ENCODE measurements at places on chromosomes 7 and 10.

DNA sequence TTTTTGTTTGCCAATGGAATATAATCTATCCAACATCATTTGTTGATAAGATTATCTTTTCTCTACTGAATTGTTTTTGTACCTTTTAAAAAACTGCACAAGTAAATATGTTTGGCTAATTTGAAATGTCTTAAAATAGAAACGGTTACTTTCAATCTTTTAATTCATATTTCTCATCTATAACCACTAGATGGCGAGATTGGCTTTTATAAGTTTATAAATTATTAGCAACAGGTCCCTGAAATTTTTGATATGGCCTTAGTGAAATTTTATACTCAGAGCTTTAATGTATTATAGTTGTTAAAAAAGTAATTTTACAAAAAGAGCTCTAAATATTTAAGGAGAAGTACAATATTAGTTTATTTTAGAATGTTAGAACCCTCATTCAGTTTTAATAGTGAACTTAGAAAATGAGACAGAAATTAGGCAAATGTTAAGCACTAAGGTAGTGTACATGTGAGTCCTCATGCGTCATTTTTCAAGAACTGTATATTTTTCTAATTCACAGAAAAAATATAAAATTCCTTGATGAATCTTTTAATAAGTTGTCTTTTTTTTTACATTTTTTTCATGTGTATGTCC lies 592.5 kb downstream of the ARL4A start:
- DNase-seq, result no peak

GRCh38 chr7:36277249-36277542 lies 112.5 kb upstream of the ANLN start:
- no peak for DNase-seq

- DNase-seq, result no peak
Observed at GRCh38 chr10:127880557-127880956, 12.2 kb downstream of the CLRN3 start.

DNA sequence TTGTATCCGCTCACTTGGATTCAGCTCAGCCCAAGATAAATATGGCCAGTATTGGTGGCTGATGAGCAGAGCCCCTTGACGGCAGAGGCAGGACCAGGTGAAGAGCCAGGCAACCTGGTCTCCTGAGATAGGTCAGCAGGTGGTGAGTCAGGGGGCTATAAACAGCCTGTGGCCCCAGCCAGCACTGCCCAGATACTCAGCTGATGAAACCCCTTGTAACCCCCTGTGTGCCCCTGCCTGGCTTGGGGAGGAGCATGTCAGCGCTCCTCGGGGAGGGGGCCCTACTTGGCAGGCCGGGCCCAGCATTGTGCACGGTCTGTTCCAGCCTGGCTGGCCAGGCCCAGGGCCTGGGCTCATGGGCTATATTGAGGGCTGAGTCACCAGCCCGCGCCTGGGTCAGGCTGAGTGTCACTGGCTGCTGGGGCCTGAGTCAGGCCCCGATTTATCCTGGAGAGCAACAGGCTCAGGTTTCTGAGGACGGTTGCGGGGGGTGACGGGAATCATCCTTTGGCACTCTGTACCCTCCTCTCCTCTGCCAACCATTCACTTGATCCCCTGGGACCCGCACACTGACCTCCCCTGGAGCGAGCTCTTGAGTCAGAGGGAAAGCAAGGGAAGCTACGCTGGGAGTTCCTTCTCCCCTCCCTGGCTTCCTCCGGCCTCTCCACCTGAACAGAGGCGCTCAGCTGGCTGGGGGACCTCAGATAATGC lies 2.8 kb upstream of the FLNC start:
- peak; percentile 40 for DNase-seq

DNA sequence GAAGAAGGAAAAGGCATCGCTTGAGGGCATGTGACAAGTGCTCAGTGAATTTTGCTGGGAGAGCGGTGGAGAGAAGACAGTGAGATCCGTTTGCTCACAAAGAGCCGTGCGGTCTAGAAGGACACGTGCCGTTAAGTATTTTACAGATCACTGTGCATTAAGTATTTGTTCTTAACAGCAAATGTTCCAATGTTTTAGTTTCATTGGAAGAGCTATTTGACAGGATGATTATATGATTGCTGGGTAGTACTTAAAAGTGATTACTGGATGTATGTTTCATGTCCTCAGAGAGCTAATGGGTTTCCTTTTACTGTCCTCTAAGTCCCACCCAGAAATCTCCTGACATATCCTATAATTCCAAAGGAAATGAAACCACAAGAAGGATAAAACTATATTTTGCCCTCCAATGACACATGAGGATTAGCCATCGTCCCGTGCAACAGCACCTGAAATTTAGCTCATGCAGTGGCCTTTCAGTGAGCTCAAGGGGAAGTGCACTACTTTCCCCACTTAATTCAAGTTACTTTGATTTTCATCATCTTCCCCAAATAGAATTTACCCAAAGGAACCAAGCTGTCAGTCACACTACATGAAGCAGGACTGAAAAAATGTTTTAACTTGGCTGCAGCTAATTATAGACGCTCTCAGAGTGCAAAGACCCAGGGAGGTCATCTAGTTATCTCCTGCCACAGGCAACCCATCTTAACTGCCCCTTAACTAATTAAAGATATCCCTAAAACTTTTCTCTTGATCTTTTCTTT lies 80.3 kb downstream of the KLF6 start:
- DNase-seq, result no peak

GRCh38 chr10:122307669-122308416 lies 36.7 kb downstream of the BTBD16 start:
- DNase-seq, result peak; percentile 92

- DNase-seq, result peak; percentile 90
Observed at GRCh38 chr7:140062528-140063299, at the start of gene PARP12. Gene PARP12, minus strand, starts transcription at chr7:140062951. Its CDS starts 104 bp downstream, at chr7:140062847.

- DNase-seq, result no peak
Observed at GRCh38 chr10:129334266-129334665, 132.8 kb upstream of the MGMT start.

GRCh38 chr7:155770241-155770640 lies 42.0 kb downstream of the SHH start:
- no peak for DNase-seq

DNA sequence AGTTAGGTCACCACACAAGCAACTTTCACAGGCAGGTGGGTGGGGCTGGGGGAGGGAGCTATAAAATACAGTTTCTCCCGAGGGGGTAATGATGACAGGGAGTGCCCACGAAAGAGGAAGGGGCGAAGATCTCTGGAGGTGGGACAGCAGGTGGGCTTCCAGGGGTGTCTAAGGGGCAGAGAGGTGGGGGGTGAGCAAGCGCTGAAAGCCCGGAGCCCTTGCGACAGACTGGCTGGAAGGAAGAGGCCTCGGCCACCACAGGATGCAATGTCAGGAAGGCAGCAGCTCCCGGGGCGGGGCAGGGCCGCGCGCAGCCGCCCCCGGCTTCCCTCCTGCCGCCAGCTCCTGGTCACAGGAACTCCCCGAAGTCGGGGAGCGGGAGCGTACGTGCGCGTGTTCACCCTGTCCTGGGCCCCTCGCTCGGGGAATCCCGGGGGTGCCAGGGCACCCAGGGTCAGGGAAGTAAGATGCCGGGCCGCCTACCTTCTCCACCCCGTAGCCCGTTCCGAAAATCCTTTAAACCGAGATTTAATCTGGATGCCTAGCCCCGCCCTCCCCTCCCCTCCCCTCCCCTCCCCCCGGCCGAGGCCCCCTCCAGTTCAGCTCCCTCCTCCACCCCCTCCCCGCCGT lies 105.2 kb upstream of the PPIF start:
- no peak for DNase-seq

GRCh38 chr10:72563327-72563932 lies 62.4 kb downstream of the MICU1 start:
- no peak for DNase-seq

- peak; percentile 69 for DNase-seq
Observed at GRCh38 chr10:3668276-3668965, 116.6 kb downstream of the KLF6 start.

DNA sequence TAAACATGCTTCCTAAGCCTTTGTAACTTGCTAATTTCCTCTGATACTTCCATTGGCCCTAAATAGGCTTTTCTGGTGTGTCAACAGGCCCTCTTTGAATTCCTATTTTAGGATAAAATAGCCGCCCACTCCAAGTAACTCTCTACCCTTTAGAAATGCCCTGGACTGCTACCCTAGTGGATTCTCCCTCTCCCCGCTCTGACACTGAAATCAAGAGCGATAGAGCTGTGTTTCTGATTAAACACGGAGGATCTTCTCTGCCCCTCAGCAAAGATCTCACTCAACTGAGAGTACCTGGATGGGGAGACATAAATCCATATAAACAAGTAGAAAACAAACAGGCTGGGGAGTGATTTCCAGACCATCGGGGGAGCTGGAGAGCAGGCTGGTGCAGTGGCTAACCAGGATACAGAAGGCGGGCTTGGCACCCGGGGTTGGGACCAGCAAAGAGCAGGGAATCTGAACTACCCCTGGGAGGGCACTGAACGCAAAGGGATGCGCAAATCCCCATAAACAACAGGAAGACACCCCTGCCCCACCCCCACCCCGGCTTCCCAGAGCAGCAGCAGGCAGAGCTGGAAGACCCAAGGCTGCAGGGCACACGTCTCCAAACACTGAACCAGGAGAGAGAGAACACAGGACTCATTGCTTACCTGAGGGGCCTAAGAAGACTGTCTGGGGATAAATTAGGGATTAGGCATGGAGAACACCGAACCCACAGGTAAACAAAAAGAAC lies 2.5 kb downstream of the ASB13 start:
- DNase-seq, result no peak

GRCh38 chr7:151251328-151251688 lies 2.8 kb upstream of the SMARCD3 start:
- DNase-seq, result no peak

- DNase-seq, result peak; percentile 40
Observed at GRCh38 chr7:18126281-18126680, 98.6 kb upstream of the PRPS1L1 start.

- DNase-seq, result no peak
Observed at GRCh38 chr10:21166557-21167287, 269.6 kb upstream of the NEBL start.

- DNase-seq, result no peak
Observed at GRCh38 chr10:67794909-67795460, 43.0 kb downstream of the DNAJC12 start.

- no peak for DNase-seq
Observed at GRCh38 chr10:13961097-13961496, 369.6 kb downstream of the FRMD4A start.

GRCh38 chr10:88389456-88389855 lies 193.7 kb downstream of the RNLS start:
- DNase-seq, result no peak

- no peak for DNase-seq
Observed at GRCh38 chr10:114151486-114151885, 22.5 kb downstream of the CCDC186 start.
